ENCODE measurements at places on chromosomes 11 and 22. TPM values are rescaled to one million over a fixed set of nuclear protein-coding genes. Genes with fewer than 3 reads are reported as not detected.
A peak's percentile ranks its signal among the peaks of the same experiment; 100 is the strongest.

DNA sequence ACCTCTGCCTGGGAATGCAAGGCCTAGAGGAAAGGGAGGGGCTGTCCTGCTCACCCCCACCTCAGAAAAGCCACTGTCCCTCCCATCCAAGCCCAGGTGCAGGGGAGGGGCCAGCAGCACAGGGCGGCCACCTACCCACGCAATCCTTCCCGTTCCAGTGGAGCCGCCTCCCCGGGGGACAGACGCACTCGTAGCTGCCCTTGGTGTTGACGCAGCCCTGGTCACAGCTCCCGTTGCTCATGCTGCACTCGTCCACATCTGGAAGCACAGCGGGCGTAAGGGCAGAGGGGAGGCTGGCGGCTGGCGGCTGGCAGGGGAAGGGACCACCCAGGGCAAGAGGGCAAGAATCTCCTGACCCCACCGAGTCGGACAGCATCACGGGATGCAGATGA, 40.3 kb upstream of the TTLL12 start:
- no peak overlapping the region for H3K4me3 ChIP-seq
- no peaks in the 10 kb centered on the region for H3K4me1 ChIP-seq
- DNase-seq: no peak
- H3K27me3 ChIP-seq: peaks cover 21% of the 10 kb centered on the region
- H3K27ac ChIP-seq: no peak overlapping the region
- H3K36me3 ChIP-seq: no peaks in the 10 kb centered on the region

GRCh38 chr11:33065445-33066178, 26.2 kb downstream of the TCP11L1 start:
- DNase-seq: peak; percentile 82
- H3K27ac ChIP-seq: no peak overlapping the region
- peaks cover 30% of the 10 kb centered on the region for H3K36me3 ChIP-seq
- H3K4me1 ChIP-seq: no peaks in the 10 kb centered on the region
- no peak overlapping the region for H3K4me3 ChIP-seq
- H3K27me3 ChIP-seq: no peaks in the 10 kb centered on the region

Gene FGF4
- total RNA-seq: not detected

GRCh38 chr22:35178446-35178845, 78.8 kb upstream of the HMGXB4 start:
- no peaks in the 10 kb centered on the region for H3K36me3 ChIP-seq
- no peak overlapping the region for H3K4me3 ChIP-seq
- no peak overlapping the region for H3K27ac ChIP-seq
- no peaks in the 10 kb centered on the region for H3K4me1 ChIP-seq
- H3K27me3 ChIP-seq: peaks cover under 1% of the 10 kb centered on the region

DNA sequence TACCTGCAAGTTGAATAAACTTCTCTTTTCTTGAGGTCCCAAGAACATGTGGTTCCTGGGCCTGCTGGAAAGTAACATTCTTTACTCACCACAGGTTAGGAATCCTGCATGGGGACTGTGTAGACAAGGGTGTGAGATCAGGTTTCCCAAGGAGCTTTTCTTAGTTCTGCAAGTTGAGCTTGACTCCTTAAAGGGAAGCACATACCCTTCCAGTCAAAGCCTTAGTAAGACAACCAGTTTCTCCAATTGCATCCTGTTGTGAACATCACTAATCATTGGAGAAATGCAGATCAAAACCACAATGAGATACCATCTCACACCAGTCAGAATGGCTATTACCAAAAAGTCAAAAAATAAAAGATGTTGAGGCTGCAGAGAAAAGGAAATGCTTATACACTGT, 48.3 kb upstream of the PAK1 start:
- no peak overlapping the region for H3K4me3 ChIP-seq
- no peak for DNase-seq
- no peaks in the 10 kb centered on the region for H3K36me3 ChIP-seq
- H3K4me1 ChIP-seq: no peaks in the 10 kb centered on the region
- no peak overlapping the region for H3K27ac ChIP-seq

DNA sequence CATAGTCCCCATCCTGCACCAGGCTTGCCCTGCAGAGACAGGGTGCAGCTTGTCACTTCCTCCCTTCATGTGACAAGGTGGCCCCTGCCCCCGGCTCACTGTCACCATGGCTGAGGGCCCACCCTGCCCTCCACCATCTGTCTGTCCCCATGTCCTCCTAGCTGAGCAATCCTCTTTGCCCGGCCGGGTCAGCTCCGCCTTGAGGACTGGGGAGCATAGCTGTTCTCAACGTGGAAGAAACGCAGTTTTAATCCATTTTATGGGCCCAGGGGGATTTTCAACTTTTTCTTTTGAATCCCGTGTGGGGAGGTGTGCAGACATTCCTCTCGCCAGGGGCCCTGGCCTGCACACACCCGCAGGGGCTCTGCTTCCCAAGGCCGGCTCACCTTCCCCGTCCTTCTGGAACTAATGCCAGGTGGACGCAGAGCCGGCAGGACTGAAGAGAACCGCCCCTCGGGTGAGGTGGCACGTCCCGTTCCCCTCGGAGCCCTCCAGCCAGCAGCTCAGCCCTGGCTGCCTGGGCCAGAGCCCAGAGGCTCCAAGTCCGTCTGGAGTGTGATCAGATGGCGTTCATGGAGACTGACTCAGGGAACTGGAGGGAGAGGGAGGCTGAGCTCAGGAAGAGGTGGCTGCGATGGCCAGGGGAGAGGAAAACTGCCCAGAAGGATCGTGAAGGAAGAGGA, 1108.7 kb downstream of the BRD1 start:
- H3K27ac ChIP-seq: no peak overlapping the region
- no peaks in the 10 kb centered on the region for H3K4me1 ChIP-seq
- no peak overlapping the region for H3K4me3 ChIP-seq
- no peaks in the 10 kb centered on the region for H3K36me3 ChIP-seq
- DNase-seq: peak; percentile 64
- H3K27me3 ChIP-seq: no peaks in the 10 kb centered on the region

DNA sequence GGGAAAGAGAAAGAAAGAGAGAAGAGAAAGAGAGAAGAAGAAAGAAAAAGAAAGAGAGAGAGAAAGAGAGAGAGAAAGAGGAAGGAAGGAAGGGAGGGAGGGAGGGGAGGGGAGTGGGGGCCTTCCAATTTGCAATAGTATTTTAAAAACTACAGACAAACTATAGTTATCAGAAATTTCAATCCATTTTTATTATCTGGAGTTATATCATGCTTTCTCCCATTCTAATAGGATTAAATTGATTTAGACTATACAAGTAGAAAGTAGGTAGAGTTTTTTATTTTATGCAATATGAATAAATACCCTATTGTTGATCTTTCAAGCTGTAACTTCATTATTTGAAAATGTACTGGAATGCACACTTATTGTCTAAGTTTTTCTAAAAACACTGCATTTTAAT, 70.2 kb upstream of the CEP126 start:
- no peak overlapping the region for H3K27ac ChIP-seq
- H3K4me1 ChIP-seq: no peaks in the 10 kb centered on the region
- H3K4me3 ChIP-seq: no peak overlapping the region
- DNase-seq: no peak
- no peaks in the 10 kb centered on the region for H3K36me3 ChIP-seq

Gene SCUBE2
- total RNA-seq: 22.9 TPM

- H3K4me1 ChIP-seq: no peaks in the 10 kb centered on the region
- no peak overlapping the region for H3K27ac ChIP-seq
- DNase-seq: peak; percentile 24
- no peak overlapping the region for H3K4me3 ChIP-seq
These were observed 7.2 kb upstream of the CD81 start for GRCh38 chr11:2369896-2370295.

DNA sequence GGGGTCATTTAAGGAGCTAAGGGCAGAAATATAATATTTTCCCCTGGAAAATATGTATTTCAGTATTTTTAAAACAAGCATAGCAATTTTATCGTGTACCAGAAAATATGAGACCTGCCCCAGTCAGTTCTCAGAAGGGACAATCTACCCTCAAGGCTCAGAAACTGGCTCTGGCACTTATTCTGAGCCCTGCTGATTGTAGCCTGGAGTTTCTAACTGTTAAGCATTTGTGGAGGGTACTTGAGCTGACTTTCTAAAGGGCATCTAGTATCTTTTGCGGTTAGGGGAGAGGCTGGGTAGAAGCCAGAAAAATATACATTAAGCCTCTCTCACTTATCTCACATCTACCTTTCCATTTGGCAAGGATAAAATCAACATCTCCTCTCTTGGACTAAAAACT, 71.3 kb upstream of the FSHB start:
- H3K4me3 ChIP-seq: no peak overlapping the region
- no peak overlapping the region for H3K27ac ChIP-seq
- DNase-seq: no peak
- H3K36me3 ChIP-seq: no peaks in the 10 kb centered on the region
- H3K27me3 ChIP-seq: no peaks in the 10 kb centered on the region
- no peaks in the 10 kb centered on the region for H3K4me1 ChIP-seq

Gene CNGA4
- 0.55 TPM for total RNA-seq

GRCh38 chr22:33908171-33909074, 11.9 kb downstream of the LARGE1 start:
- peak overlapping the region; percentile 1 for H3K4me3 ChIP-seq
- no peak for DNase-seq
- H3K36me3 ChIP-seq: no peaks in the 10 kb centered on the region
- no peaks in the 10 kb centered on the region for H3K27me3 ChIP-seq
- peak overlapping the region; percentile 72 for H3K27ac ChIP-seq

GRCh38 chr11:6387811-6388599, 2.3 kb upstream of the SMPD1 start:
- peaks cover 18% of the 10 kb centered on the region for H3K4me1 ChIP-seq
- no peaks in the 10 kb centered on the region for H3K36me3 ChIP-seq
- H3K27ac ChIP-seq: peak overlapping the region; percentile 91
- no peak overlapping the region for H3K4me3 ChIP-seq

DNA sequence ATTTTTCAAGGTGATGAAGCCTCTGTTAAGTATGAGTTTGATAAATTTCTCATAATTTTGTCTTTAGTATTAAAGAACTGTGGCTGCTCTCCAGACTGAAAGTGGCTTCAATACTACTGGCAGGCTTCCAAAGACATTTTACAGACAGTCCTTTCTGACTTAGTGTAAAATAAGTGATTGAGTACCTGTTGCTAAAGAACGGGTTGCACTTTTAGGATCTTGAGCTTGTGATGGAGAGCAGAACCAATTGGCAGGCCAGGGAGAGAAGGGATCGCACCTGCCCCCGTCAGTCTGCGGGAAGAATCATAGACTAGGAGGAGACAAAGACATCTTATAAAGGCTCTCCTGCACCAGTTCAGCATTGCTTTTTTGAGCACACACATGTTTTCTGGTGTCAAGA, 4.4 kb downstream of the NCAM1 start:
- no peaks in the 10 kb centered on the region for H3K36me3 ChIP-seq
- no peak overlapping the region for H3K4me3 ChIP-seq
- DNase-seq: no peak

Gene FOXRED2
- 4.8 TPM for total RNA-seq

Gene ENTHD1
- total RNA-seq: not detected

GRCh38 chr11:31641477-31642062, 132.0 kb downstream of the ELP4 start:
- H3K4me1 ChIP-seq: peaks cover 22% of the 10 kb centered on the region
- no peak for DNase-seq
- no peak overlapping the region for H3K4me3 ChIP-seq
- H3K27me3 ChIP-seq: no peaks in the 10 kb centered on the region

DNA sequence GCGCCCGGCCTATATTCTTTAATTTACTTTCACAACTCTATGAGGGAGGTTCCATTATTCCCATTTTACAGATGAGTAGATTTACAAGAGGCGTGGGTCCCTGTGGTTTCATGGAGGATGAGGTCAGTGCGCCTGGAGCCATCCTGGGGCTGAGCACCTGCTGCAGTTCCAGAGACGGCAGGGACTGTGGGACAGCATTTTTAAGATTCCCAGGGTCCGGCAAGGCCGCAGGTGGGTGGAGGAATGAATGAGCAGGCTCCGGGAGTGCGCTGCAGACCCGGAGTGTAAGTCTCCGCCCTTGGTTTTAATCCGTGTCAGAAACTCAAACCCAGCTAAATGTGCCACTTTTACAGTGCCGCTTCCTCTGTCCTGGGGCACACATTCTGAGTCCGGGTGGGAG, 4.1 kb upstream of the CHRM1 start:
- peaks cover 46% of the 10 kb centered on the region for H3K27me3 ChIP-seq
- no peak overlapping the region for H3K27ac ChIP-seq
- H3K4me3 ChIP-seq: no peak overlapping the region
- H3K36me3 ChIP-seq: no peaks in the 10 kb centered on the region
- peaks cover 36% of the 10 kb centered on the region for H3K4me1 ChIP-seq

DNA sequence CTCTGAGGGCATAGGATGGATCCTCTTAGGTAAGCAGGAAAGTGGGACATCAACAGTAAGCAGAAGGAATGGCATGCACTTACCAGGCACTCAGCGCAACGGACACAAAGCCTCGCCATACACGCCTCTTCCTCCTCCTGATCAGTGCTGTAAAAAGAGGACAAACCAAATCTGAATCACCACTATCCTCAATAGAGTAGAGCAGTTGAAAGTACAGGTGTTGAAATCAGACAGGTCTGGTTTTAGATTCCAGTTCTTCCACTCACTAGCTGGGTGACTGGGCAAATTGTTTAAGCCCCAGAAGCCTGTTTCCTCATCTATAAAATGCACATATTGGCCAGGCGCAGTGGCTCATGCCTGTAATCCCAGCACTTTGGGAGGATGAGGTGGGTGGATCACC, 8.6 kb upstream of the JAML start:
- H3K4me3 ChIP-seq: no peak overlapping the region
- no peaks in the 10 kb centered on the region for H3K27me3 ChIP-seq
- no peak for DNase-seq
- H3K4me1 ChIP-seq: no peaks in the 10 kb centered on the region

- no peaks in the 10 kb centered on the region for H3K27me3 ChIP-seq
- H3K4me3 ChIP-seq: no peak overlapping the region
- H3K27ac ChIP-seq: no peak overlapping the region
- H3K36me3 ChIP-seq: peaks cover 5% of the 10 kb centered on the region
- no peaks in the 10 kb centered on the region for H3K4me1 ChIP-seq
- DNase-seq: no peak
These were observed 22.0 kb upstream of the TFIP11 start for GRCh38 chr22:26534171-26534855.

DNA sequence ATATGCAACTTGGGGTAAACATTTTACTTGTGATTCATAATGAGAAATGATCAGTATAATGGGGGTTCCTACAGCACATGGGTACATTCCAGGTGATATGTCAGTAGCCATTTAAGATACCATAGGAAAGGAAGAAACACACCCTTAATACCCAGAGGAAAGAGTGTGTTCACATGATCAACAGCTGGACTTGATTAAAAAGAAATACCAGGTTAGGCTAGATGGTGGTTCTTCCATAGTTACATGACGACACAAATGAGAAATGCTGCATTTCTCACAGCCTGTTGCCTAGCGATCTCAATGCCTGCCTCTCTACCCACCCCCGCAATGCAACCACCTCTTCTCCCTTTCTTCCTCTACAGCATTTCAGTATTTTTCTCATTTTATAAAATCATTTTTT, 96.8 kb downstream of the TTC28 start:
- H3K36me3 ChIP-seq: no peaks in the 10 kb centered on the region
- H3K4me3 ChIP-seq: no peak overlapping the region
- H3K27me3 ChIP-seq: no peaks in the 10 kb centered on the region
- peaks cover 8% of the 10 kb centered on the region for H3K4me1 ChIP-seq
- no peak overlapping the region for H3K27ac ChIP-seq
- DNase-seq: no peak

DNA sequence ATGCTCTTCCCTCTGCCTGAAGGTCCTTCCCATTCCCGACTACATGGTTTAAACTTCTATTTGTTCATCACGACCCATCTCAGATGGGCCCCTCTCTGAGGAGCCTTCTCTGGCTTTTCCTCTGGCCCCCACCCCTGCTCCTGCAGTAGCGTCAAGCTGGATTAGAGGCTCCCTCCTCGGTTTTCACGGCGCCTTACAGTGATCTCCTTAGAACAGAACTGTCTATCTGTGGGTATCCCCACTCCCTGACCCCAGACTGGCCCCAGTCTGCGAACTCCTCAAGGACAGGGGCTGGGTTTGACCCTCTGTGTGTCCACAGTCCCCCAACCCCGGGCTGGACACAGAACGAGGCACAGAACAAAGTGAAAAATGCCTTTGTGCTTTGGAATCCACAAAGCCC, 2.8 kb downstream of the PLEKHB1 start:
- H3K27ac ChIP-seq: peak overlapping the region; percentile 35
- DNase-seq: no peak
- peak overlapping the region; percentile 39 for H3K4me3 ChIP-seq
